ENCODE measurements at places on chromosomes 2 and 18.

- no peak for DNase-seq
These were observed 92.9 kb upstream of the SLC14A2 start for GRCh38 chr18:45522371-45522770.

DNA sequence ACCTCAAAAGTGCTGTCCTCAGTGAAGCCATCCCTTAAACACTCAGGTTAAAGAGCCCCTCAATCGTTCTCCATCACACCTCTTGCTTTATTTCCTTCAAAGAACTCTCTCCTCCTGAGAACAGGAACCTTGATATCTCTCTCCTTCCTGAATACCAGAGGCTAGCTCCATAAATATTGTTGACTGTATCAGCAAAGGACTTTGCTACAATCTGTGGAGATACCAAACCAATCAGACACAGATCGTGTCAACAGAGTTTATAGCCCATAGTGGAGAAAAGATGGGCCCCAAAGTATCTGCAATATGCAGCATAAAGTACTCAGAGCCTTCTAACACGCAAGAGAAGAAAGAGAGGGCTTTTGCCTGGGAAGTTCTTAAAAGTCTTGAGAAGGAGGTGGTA lies 36.4 kb downstream of the PLEKHM3 start:
- no peak for DNase-seq

GRCh38 chr18:24006712-24007313 lies 7.7 kb upstream of the TTC39C start:
- no peak for DNase-seq

DNA sequence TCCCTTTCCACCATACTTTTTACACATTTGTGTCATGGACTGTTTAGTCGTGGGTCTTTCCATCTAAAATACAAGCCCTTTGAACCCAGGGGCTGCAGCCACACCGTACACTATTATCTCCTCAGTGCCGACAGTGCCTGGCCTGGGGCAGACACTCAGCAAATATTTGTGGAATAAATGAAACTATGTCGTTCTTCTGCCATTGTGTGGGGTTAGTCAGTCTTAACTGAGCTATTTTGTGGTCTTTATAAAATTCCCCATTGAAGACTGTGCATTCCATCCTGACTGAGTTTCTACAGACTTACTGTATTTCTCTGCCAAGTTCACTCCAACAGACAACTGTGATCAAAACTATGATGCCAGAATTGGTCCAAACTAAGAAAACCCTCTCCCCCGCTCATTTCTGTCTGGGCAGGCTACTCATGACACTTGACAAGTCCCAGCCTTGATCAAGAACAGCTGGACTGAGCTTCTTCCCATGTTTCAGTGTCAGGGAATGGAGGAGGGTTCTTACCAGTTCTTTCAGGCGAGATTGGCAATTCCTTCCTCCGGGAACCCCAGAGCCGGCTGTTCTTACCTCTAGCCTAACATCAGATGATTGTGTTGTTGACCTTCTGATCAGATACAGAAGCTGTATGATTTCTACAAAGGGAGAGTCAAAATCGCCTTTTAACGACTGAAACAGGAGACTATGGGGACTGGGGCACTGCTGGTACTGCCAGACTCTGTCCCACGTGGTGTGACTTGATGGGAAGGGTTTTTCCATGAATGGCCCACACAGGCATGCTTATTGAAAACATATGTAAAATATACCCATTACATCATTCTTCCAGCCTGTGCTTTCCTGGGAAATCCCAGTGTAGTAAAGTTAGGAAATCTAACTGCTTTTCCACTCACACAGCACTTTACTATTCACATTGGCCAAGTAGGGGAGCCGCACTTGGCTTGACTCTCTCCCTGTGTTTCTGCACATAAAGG lies 77.4 kb upstream of the NPAS2 start:
- no peak for DNase-seq

- DNase-seq = no peak
These were observed 118.3 kb downstream of the MAP3K20 start for GRCh38 chr2:173193925-173194324.

DNA sequence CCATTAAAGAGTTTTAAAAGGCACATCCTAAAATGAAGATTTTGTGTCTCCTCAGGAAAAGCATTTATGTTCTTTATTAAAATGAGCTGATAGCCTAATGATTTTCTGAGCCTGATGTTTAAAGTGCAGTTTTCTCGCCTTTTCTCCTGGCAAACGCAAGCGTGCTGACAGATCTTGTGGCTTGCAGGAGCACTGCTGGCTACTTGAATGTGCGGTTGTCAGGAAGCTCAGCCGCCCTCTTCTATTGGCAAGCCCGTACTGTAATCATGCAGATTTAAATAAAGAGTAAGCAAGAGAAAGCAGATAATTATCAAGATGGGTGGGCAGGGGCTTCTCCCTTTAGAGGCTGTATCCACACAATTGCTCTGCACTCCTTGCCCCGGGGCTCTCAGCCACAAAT lies 139.5 kb upstream of the SPHKAP start:
- DNase-seq = no peak

DNA sequence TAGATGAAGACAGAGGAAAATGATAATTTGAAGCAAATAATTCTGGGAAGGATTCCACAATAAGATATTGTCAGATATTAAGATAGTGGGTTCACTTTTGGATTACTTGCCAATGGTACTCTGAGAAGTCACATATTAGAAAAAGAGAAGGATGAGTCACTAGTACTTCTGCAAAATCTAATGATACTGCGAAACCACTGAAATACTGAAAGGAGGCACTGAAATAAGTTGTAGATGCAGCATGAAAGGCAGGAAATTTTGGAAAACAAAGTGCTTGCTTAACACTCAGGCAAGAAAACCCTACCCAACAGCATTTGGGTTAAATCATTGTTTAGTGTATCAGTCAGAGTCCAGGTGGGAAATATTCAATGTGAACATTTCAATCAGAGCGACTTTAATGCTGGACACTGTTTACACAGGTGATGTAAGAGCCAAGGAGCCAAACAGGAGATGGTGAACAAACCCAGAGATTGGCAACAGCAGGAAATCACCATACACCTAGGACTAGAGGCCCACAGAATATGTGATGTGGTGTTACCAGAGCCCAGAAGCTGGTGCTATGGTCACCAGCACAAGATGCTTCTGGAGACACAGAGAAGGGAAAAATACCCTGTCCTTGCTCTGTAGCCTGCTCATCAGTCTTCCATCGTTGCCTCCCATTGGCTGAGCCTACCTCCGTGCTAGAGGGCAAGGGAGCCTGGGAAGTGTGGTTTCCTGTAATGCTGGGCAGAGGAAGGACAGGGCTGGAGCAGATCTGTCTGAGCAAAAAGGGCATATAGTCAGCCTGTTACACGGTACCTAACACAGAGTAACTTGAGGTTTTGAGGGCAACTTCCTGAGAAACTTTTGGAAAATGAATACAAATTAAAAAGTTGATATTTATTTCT lies 204.7 kb upstream of the ITGA4 start:
- DNase-seq = no peak

- DNase-seq = no peak
These were observed 46.7 kb upstream of the BARD1 start for GRCh38 chr2:214856137-214856536.

GRCh38 chr18:32468147-32468845 lies 2.4 kb downstream of the GAREM1 start:
- no peak for DNase-seq

GRCh38 chr2:56230156-56230555 lies 46.4 kb downstream of the CCDC85A start:
- no peak for DNase-seq

DNA sequence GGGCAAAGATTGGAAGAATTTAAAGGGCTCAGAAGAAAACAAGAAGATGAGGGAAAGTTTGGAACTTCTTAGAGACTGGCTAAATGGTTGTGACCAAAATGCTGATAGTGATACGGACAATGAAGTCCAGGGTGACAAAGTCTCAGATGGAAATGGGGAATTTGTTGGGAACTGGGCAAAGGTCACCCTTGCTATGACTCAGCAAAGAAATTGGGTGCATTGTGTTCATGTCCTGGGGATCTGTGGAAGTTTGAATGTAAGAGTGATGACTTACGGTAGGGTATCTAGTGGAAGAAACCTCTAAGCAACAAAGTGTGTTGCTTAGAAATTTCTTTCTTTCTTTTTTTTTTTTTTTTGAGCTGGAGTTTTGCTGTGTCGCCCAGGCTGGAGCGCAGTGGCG lies 6.0 kb upstream of the IL1A start:
- DNase-seq = no peak

- DNase-seq = no peak
These were observed 10.1 kb upstream of the SPIRE1 start for GRCh38 chr18:12668041-12668440.

- DNase-seq = no peak
These were observed 46.3 kb upstream of the LPIN2 start for GRCh38 chr18:3059272-3059671.

GRCh38 chr18:36539674-36540231 lies 242.2 kb downstream of the FHOD3 start:
- no peak for DNase-seq

GRCh38 chr2:136858656-136859055 lies 93.3 kb downstream of the THSD7B start:
- DNase-seq = no peak

DNA sequence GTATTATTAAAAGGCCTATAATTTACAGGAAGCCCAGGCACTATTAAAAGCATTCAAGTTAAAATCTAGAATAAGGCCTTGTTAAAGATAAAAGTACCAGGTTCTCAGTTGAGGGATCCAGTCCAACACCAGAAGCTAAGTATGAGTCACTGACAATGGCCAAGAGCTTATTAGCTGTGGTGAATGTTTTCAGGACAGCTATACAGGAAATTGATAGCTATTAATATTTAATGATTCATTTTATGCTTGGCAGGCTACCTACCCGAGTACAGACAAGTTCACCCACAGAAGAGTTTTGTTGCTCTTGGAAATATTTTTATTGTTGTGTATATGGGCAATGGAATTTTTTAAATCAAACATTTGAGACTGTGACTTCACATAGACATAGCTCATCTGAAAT lies 729.6 kb upstream of the ZNF804A start:
- no peak for DNase-seq

DNA sequence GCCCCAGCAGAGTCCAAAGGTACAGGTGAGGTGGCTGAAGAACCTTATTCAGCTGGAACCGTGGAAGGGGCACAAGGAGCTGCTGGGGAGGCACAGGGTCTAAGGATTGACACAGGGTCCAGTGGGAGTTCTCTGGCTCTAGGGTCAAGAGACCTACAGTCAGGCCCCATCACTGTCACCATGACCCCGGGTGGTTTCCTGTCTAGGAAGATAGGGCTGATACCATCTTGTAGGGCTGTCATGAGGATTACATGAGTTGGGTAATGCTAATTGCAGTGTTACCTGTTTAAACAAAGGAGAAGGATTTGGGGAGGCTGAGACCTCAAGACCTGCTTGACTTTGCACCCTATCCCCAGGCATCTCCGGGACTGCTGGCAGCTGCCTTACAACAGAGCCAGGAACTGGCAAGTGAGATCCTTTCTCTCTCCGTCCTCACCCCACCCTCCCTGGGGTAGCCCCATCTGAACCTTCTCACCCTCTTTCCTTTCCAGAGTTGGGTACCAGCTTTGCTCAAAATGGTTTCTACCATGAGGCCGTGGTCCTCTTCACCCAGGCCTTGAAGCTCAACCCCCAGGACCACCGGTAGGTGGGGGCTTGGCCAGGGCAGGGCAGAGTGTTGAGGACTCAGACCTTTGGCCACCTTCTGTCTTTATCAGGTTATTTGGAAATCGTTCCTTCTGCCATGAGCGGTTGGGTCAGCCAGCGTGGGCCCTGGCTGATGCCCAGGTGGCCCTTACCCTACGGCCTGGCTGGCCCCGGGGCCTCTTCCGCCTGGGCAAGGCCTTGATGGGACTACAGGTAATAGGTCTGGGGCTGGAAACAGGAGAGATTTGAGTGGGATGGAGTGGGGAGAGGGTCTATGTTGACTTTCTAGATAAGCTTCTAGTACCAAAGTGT lies 7.5 kb downstream of the LBX2 start:
- DNase-seq = no peak

- DNase-seq = no peak
These were observed 289.4 kb downstream of the CMPK2 start for GRCh38 chr2:6576302-6576701.

DNA sequence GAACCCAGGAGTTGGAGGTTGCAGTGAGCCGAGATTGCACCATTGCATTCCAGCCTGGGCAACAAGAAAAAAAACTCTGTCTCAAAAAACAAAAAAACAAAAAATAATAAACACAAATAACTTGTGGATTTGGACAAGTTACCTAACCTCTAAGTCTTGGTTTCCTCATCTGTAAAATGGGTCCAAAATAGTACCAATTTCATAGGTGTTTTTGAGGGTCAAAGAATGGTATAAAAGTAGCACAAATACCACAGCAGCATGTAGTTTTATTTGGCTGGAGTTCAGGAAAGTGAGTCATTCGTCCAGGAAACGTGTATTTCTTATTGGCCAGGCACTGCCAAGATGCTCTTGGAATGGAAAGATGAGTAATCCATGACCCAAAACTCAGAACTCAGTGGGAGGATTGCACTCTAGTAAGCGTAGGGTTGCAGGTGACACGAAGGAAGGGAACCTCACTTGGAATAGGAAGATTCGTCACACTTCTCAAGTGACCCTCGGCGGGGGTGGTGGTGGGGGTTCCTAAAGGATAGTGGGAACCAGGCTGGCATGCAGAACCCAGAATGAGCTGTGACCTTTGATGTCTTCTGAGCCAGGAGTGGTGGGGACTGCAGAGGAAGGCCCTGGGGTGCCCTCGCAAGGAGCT lies 24.4 kb downstream of the GRHL1 start:
- no peak for DNase-seq

DNA sequence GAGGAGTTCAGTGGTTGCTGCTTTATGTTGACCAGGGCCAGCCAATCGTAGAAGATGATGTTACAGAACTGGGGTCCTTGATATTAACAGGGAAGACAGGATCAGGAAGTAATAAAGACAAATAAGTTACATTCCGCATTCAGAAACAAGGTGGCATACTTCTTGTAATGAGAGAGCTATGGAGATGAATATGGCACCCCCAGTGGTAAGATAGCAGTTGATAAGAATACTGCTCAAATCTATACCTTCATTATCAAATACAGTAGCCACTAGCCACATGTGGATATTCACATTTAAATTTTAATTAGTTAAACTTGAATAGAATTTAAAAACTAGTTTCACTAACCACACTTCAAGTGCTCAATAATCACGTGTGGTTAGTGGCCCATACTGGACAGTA lies 290.4 kb upstream of the RBMS1 start:
- no peak for DNase-seq

GRCh38 chr2:138829326-138829919 lies 49.2 kb upstream of the NXPH2 start:
- DNase-seq = peak; percentile 31

GRCh38 chr2:10079266-10079869 lies 843 bp downstream of the CYS1 start:
- DNase-seq = no peak

GRCh38 chr2:235302263-235302662 lies 191.6 kb upstream of the AGAP1 start:
- no peak for DNase-seq

DNA sequence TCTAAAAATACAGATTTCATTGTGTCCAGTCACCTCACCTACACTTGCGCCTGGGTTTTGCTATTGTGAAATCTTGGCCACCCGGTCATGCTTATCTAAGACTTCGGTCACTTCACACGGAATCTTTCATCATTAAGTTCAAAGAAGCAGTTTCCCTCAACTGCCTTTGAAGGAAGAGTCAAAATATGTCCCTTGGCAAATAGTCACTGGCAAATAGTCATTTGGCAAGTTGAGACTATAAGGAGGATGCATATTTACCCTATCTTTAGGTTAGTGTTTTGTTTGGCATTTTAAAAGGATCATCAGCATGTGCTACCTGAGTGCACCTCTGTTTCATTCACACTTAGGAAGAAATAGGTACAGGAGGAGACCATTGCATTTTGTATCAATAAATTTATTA lies 95.9 kb downstream of the FEZ2 start:
- DNase-seq = no peak

Measured in DND-41 (cell line).